Stimulated activated CD8-positive, alpha-beta memory T cell treated with anti-CD3 and anti-CD28 coated beads, Interleukin-2, amount 100 ng/mL, for 1 hour (primary cell): ENCODE measurements at places on chromosomes 3 and 15.

GRCh38 chr3:7292362-7292761 is 431.4 kb downstream of the GRM7 start:
- DNase-seq, result no peak

DNA sequence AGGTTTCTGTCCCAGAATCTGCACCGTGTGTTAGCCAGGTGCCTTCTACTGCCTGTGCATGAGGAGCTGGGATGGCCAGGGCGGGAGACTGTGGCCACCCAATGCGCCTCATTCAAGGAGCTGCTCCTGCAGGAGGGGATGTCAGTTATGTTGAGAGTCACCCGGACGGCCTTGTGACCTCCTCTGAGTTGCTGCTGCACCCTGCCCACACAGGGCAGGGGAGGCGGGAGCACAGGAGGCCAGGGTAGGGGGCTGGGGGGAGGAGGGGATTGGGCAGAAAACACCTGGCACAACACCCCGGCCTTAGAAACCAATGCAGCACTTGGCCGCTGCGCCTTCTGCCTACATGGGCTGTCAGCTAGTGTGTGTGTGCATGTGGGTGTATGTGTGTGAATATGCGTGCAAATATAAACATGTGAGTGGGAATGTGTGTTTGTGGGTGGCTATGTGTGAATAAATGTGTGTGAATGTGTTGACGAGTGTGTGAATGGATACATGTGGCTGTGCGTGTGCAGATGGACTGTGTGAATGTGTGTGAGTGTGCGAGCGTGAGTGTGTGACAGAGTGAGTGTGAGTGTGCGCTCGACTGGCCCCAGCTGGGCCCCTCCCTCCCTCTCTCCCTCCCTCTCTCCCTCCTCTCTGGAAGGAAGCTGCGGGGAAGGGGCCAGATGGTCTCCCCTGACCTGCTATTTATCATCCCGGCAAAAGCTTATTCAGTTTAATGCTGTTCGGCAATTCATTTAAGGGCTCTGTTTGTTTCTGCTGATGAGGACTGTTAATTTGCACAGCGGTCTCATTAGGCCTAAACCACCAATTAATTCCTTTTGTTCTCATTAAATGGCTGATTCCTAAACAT is 106.9 kb downstream of the TLE3 start:
- no peak for DNase-seq

DNA sequence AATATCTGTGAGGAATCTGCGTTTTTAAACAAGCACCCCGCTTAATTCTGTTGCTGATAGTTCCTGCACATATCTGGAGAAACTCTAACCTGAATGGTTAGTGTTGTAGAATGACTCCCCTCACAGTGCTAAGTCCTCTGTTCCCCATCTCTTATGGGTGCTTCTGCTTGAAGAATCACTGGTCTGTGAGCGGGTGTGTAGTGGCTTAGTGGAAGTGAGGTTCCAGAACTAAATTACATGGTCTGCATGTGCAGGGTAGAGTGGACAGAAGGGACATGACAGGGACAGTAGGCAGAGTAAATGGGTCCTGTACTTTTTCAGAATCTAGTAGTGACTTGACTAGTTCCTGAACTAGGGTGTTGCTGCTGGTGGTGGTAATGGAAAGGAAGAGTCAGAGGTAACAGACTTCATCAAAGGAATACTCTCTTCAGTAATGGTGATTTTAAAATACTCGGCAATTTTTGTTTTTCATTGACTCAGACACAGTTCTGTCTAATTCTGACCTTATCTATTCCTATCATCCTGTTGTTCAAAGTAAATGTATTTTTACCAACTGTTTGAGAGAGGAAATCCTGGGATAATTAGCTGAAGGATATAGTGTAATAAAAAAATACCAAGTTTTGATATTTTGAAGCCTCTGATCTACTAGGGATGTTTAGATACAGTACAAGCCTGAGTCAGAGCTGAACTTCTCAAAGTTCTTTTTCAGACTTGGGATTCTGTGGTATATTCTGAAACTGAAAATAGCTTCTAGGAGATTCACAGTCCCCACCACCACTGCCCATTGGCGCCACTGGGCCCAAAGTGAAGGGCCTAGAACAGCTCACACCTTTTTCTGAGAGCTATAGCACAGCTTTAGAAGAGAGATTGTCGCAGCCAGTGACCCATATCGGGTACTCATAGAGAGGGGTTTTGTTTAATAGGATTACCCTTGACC is 55.5 kb downstream of the FNDC3B start:
- no peak for DNase-seq

- no peak for DNase-seq
Measured at GRCh38 chr3:159839561-159840379, 148.9 kb upstream of the IL12A start.

- DNase-seq, result no peak
Measured at GRCh38 chr3:144564011-144564410, 592.4 kb downstream of the DIPK2A start.

DNA sequence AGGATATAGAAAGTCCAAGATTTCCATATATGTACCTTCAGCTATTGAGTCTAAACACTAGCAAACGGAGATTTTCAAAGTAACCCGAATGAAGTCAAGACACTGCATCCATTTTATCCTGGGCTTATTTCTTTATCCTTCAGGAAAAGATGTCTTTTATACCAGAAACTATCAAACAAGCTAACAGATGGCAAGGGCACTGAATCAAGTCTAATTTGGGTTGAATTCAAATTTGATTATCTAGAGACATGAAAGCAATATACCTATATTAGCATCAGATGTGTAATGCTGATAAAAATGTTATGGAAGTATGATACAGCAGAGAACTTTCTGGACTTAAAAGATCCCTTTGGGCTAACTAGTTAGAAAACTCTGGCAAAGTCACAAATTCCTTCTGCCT is 138.3 kb upstream of the TSPAN3 start:
- no peak for DNase-seq

- DNase-seq, result no peak
Measured at GRCh38 chr3:32428092-32429068, 36.7 kb downstream of the CMTM7 start.

GRCh38 chr15:74821091-74821789 is 5.2 kb upstream of the CPLX3 start:
- no peak for DNase-seq

DNA sequence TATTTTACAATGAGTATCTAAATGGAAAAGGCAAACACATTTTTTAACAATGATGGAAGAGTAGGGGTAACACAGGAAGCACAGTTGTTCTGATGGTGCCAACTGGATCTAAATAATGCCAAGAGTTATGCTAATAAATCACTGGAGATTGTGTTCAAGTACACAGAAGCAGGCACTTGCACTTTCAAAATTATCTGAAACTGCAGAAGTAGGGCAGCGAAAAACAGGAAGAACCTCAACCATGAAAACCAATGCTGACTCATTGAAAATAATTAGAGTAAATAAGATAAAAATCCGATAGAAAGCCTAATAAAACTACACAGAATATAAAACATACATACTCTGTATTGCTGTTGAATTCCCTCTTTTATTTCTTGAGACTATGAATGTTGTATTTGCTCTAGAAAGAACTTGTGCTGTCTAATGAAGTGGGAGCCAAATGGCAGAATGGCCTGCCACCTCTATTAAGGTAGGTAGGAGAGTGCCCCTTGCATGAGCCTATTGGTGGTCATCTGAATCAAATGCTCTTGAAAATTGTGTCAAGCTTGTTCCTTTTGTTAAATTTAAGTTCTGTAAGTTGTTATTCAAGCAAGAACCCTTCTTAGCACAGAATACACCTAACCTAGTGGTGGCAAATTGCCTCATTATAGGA is 93.7 kb downstream of the ABI3BP start:
- no peak for DNase-seq

- DNase-seq, result no peak
Measured at GRCh38 chr3:166123576-166123975, 286.4 kb upstream of the BCHE start.

DNA sequence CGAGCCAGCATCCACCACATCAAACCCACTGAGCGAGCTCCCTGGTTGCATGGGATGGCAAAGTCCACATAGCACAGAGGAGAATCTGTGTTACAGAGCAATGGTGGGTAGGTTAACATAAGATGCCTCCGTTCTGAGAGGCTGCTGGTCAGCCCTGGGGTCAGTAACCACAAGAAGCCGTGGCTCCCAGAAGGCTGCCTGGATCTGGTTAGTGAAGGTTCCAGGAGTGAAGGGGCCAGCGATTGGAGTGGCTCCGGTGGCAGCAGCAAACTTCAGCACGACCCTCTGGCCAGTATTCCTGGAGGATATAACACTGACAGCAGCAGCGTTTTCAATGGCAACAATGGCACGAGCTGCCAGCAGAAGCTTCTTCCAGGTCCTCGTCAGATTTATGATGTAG is 18.4 kb upstream of the PIGZ start:
- no peak for DNase-seq

DNA sequence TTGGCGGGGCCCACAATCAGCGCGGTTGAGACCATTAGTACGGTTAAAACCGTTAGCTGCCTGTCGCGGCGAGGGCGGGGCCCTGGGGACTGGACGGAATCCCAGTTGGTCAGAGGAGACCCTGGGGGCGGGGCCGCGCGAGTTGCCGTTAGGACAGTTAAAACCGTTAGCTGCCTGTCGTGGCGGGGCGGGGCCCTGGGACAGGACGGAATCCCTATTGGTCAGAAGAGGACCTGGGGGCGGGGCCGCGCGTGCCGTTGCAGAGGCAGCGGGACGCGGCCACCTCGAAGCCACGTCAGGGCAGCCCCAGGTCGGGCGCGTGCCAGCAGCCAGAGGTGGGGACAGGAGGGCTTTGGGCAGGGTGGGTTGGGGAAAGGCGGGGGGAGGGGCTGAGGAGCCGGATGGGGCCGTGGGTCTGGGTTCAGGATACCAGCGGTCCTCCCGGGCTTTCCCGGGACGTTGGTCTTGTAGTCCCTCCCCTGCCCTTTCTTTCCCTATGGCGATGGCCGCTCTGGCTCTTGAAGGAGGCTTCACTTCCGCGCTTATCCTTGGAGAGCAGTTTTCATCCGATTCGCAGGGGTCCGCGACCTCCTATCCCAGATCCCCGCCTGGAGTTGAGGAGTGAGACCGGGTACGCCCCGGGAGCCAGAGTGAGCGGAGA is 28.0 kb downstream of the KLHDC8B start:
- no peak for DNase-seq

DNA sequence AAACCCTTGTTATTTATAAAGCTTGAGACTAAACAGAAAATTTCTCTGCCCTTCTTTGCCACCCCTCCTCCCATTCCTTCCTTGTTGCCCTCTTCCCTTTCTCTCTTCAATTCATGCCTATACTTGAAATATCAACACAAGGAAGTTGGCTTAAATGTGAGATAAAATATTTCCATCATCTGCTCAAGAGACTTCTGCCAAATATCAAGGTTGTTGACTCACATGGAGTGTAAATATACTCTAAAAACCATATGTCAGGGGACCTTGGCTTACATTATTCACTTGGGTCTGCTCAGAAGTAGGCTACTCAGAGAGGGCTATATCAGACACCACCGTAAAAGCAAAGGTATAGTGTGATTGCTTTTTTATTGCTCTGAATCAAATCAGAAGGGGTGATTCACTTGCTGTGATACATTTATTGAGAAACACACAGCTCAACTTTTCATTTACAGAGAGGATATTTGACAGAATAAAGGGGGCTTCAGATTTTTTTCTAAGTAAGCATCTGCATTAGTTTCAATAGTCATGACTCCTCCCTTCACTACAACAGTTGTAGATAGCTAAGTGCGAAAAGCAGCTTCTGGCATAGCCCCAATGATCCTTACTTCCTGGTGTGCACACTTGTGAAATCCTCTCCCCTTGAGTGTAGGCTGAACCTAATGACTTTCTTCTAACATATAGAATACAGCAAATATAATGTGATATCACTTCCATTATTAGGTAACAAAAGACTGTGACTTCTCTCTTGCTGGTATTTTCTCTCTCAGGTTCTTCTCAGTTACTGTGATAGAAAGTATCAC is 386.2 kb downstream of the EFHB start:
- no peak for DNase-seq

- DNase-seq, result no peak
Measured at GRCh38 chr3:152211655-152212054, 57.1 kb upstream of the MBNL1 start.

- no peak for DNase-seq
Measured at GRCh38 chr3:139634111-139634635, 43.6 kb downstream of the NMNAT3 start.

- no peak for DNase-seq
Measured at GRCh38 chr3:187082758-187083375, 56.4 kb downstream of the RPL39L start.

DNA sequence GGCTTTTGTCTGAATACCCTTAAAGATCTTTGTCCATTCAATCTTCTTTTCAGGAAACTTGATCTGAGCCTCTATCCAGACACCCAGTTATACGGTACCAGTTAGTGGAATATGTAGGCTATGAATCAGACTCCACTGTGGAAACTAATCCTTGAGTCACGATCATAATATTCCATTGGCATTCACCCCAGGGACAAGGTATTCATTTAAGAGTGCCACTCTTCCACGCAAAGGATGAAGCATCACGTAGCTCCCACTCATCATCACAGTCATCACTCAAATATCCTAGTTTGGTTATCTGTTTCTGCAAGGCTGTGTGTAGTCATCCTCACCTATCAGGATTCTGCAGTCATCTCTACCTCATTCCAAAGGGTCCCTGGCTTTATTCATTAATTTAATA is 85.6 kb downstream of the NEDD4 start:
- DNase-seq, result no peak

DNA sequence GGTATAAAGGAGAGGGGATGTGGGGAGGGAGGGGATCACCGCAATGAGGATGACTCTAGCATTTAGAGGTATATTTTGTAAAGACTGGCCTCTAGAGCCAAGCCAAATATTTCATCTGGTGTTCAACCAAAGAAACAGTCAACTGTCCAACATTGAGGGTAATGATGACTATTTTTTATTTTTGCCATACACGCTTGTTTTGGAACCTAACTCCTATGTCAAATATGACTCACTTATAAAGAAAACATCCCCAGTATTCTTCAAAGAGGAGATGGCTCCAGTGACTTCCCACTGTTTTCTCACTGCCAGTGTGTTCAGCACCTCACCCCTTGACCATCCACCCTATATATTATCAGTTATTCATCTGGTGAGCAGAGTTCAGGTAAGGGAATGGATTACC is 77.3 kb downstream of the WNT5A start:
- no peak for DNase-seq

- no peak for DNase-seq
Measured at GRCh38 chr3:160343132-160343531, 55.9 kb downstream of the IFT80 start.

DNA sequence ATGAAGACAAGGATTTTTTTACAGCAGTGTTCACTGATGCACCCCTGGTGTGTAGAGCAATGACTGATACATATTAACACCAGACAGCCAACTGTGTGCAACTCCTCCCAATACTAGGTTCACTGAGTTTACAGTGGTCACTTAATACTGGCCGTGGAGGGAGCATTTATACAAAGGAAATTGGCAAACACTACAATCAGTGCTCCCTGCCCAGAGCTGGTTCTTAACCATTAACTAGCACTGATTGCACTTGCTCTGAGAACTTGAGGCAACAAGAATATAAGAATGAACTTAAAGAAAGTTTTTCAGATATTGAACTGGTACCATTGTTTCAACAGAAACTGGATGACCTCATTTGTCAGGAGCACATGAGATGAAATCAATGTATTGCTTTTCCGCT is 110.6 kb downstream of the MAGI1 start:
- DNase-seq, result no peak

- no peak for DNase-seq
Measured at GRCh38 chr3:30752970-30753369, 141.5 kb downstream of the GADL1 start.

- no peak for DNase-seq
Measured at GRCh38 chr3:63343674-63344073, 65.6 kb downstream of the SYNPR start.

GRCh38 chr15:59741274-59741906 is 52.3 kb upstream of the BNIP2 start:
- DNase-seq, result no peak

GRCh38 chr3:23952646-23953045 is 7.6 kb downstream of the NR1D2 start:
- DNase-seq, result no peak

- DNase-seq, result no peak
Measured at GRCh38 chr15:98942431-98942830, 65.2 kb downstream of the PGPEP1L start.
